RWPE2 (cell line): ENCODE measurements at places on chromosomes 4 and X.
A peak's percentile ranks its signal among the peaks of the same experiment; 100 is the strongest.

- H3K36me3 ChIP-seq: no peaks in the 10 kb centered on the region
- no peaks in the 10 kb centered on the region for H3K27me3 ChIP-seq
- no peak for DNase-seq
Observed at GRCh38 chr4:177147668-177148067, 162.0 kb upstream of the NEIL3 start.

DNA sequence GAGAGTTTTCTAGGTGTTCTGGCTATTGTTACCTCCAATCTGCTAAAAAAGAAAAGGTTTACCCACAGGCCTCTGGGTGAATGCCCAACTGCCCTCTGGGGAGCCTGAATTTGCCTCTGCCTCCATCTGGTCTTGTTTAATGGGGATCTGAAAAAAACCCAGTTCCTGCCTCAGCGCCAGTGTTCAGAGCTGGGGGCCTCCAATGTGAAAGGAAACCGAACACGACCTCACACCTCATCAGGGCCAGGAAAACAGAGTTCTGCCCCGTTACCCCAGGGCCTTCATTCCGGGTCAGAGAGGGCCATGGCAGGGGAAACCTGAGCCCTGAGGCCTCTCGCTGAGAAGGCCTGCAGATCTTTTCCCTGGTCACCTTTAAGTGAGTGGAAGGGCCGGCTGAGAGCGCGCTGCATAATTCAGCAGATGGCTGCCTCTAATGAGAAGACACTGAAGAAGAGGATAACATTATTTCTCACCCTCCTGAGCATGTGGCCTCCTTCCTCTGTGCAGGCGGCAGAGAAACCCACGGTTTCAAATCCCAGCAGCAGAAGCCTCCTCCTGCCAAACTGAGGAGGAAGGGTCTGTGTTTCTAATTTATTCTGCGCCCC lies 6.8 kb downstream of the SEPTIN6 start:
- no peak overlapping the region for H3K4me3 ChIP-seq
- H3K27ac ChIP-seq: no peak overlapping the region
- no peaks in the 10 kb centered on the region for H3K36me3 ChIP-seq
- no peaks in the 10 kb centered on the region for H3K27me3 ChIP-seq
- peaks cover under 1% of the 10 kb centered on the region for H3K4me1 ChIP-seq
- no peak for DNase-seq

DNA sequence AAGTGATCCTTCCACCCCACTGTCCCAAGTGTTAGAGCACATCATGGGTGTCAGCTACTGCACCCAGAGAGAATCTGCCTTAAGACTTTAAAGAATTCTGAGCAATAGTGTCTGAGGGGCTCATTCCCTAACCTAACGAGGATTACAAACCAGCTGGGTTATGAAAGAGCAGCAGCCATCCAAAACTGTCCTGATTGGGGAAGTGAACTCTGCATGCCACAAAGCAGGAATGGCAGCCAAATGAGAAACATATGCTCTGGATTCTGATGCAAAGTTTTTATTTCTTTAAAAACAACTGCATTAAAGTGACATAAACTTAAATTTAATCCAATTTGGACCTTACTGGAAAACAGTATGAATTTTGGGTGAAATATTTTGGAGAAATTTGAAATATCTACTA lies 103.2 kb downstream of the ANXA3 start:
- H3K27me3 ChIP-seq: no peaks in the 10 kb centered on the region
- H3K27ac ChIP-seq: no peak overlapping the region
- H3K4me1 ChIP-seq: peaks cover 17% of the 10 kb centered on the region
- DNase-seq: no peak
- no peak overlapping the region for H3K4me3 ChIP-seq
- H3K36me3 ChIP-seq: no peaks in the 10 kb centered on the region

DNA sequence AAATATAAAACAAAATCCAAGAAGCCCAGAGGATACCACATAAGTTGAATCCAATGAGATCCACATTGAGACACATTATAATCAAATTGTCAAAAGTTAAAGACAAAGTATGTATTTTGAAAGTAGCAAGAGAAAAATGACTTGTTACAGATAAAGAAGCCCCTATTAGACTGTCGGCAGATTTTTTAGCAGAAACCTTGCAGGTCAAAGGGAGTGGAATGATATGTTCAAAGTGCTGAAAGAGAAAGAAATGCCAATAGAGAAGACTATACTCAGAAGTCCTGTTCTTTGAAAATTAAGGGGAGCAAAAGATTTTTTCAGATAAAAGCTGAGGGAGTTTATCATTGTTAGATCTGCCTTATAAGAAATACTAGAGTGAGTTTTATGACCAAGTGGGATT lies 148.9 kb upstream of the EPHA5 start:
- H3K27ac ChIP-seq: no peak overlapping the region
- H3K36me3 ChIP-seq: no peaks in the 10 kb centered on the region
- no peaks in the 10 kb centered on the region for H3K4me1 ChIP-seq
- no peaks in the 10 kb centered on the region for H3K27me3 ChIP-seq

DNA sequence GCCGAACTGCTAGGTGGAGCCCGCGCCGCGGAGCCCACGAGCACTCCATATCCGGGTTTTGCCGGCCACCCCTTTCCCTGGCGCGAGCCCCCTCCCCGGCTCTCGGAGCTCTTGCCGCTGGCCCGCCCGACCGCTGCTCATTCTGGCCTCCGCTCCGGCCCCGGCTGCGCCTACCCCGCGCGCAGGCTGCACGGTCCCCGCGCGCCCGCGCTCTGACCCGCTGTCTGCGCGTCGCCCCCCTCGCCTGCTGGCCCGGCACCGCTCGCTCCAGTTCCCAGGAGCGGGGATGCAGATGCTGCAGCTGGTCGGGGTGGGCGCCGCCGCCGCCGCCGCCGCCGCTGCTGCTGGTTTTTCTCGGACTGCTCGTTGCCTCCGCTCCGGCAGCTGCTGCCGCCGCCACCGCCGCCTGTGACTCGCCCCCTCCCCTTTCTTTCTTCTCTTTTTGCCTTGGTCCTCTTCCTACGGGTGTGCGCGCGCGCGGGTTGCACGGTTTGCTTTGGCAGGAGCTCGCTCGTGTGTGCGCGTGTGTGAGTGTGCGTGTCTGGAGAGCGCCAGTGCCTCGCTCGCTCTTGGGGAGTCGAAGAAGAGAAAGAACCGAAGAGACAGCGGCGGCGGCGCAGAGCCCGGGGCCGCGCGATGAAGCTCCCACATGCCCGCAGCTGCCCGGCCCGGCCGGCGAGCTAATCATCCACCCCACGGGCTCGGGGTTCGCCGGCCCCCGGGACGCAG lies at the start of gene ADGRL3:
TSS of gene ADGRL3 (plus strand) at position 140 of the 729 bp plus-strand sequence.
- H3K4me3 ChIP-seq: peak within 1 kb of the TSS; percentile 43
- peaks cover 10% of the 10 kb centered on the region for H3K4me1 ChIP-seq
- H3K36me3 ChIP-seq: no peaks in the 10 kb centered on the region
- peaks cover 56% of the 10 kb centered on the region for H3K27me3 ChIP-seq
- no peak within 1 kb of the TSS for H3K27ac ChIP-seq
- no peak for DNase-seq

- no peaks in the 10 kb centered on the region for H3K36me3 ChIP-seq
- H3K4me1 ChIP-seq: peaks cover 11% of the 10 kb centered on the region
- no peaks in the 10 kb centered on the region for H3K27me3 ChIP-seq
- H3K27ac ChIP-seq: no peak overlapping the region
Observed at GRCh38 chrX:106912864-106913263, 7.3 kb upstream of the CLDN2 start.

- H3K36me3 ChIP-seq: no peaks in the 10 kb centered on the region
- H3K4me3 ChIP-seq: no peak overlapping the region
- H3K27me3 ChIP-seq: no peaks in the 10 kb centered on the region
- DNase-seq: no peak
- no peaks in the 10 kb centered on the region for H3K4me1 ChIP-seq
Observed at GRCh38 chr4:126678618-126679017, 954.1 kb upstream of the INTU start.

- H3K36me3 ChIP-seq: no peaks in the 10 kb centered on the region
- H3K27ac ChIP-seq: no peak overlapping the region
- no peaks in the 10 kb centered on the region for H3K4me1 ChIP-seq
- H3K27me3 ChIP-seq: no peaks in the 10 kb centered on the region
Observed at GRCh38 chr4:113080050-113080449, 30.6 kb downstream of the ANK2 start.

- H3K4me3 ChIP-seq: no peak overlapping the region
- no peaks in the 10 kb centered on the region for H3K36me3 ChIP-seq
- no peaks in the 10 kb centered on the region for H3K4me1 ChIP-seq
- no peak overlapping the region for H3K27ac ChIP-seq
Observed at GRCh38 chr4:62235911-62236310, 1035.8 kb downstream of the ADGRL3 start.

DNA sequence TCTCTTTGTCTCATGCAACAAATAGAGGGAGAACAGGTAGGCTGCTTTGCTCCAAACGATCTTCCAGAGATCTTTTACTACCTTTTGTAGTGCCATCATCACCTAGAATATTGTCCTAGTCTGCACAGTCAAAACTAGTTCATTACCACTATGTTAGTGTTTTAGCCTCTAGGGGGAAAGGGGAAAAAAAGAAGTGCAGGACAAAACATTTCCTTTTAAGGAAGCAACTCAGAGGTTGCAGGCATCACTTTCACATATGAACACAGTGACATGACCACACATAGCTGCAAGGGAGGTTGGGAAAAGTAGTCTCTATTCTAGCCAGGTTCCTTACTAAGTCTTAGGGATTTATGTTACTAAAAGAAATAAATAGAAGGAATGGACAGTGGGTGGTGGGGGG lies 39.3 kb upstream of the RAP2C start:
- H3K27ac ChIP-seq: no peak overlapping the region
- no peak overlapping the region for H3K4me3 ChIP-seq
- no peaks in the 10 kb centered on the region for H3K4me1 ChIP-seq
- no peak for DNase-seq
- no peaks in the 10 kb centered on the region for H3K36me3 ChIP-seq

DNA sequence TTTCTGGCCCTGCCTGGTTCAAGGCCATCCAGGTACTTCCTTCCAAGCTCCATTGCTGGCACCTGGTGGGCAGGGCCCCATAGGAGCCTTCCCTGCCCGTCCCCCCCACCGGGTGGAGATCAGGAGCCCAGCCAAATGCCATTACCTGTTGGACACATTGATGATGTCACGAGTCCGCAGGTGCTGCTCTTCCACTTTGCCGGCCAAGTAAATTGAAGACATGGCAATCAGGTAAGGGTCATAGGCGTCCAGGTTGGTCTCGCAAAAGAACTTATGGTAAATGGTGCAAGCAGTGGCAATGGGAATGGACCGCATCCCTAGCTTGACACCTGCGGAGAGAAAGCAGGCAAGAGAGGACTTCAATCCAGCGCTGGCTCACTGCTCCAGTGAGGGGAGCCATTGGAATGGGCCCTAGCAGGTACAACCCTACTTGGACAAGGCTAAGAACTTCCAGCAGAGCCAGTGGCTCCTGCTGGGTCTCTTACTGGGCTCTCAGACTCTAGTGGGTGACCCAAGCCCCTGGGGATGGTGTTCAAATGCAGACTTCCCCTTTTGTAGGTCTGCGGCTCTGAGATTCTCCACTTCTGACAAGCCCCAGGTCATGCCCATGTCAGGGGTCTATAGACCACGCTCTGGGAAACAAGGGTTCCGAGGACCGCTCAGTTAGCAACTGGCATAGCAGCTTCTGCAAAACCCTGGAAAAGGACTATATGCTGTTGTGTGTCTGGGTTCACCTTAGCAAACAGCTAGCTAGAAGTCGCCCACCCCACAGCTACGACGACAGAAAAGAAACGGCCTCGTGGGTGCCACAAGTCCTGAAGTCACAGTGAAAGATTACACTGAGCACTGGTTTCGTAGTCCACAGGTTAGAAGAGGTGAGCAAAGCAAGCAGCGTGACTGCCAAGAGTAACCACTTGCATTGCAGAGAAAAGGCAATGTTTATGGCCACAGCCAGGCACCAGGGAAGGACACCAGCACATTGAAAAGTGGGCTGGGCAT lies 2.8 kb downstream of the CCNQ start:
- no peaks in the 10 kb centered on the region for H3K27me3 ChIP-seq
- H3K27ac ChIP-seq: no peak overlapping the region
- no peak for DNase-seq
- H3K4me3 ChIP-seq: no peak overlapping the region

- no peak overlapping the region for H3K27ac ChIP-seq
- DNase-seq: no peak
- H3K4me1 ChIP-seq: no peaks in the 10 kb centered on the region
- H3K27me3 ChIP-seq: no peaks in the 10 kb centered on the region
- H3K4me3 ChIP-seq: no peak overlapping the region
- H3K36me3 ChIP-seq: 0 out of 2 replicates have a peak, but pooled peaks cover 3% of the 10 kb centered on the region
Observed at GRCh38 chr4:152807294-152807829, 27.6 kb downstream of the ARFIP1 start.

- H3K27ac ChIP-seq: no peak overlapping the region
- no peaks in the 10 kb centered on the region for H3K27me3 ChIP-seq
- no peaks in the 10 kb centered on the region for H3K4me1 ChIP-seq
- DNase-seq: no peak
Observed at GRCh38 chr4:135515295-135515694, 1313.7 kb upstream of the PABPC4L start.

DNA sequence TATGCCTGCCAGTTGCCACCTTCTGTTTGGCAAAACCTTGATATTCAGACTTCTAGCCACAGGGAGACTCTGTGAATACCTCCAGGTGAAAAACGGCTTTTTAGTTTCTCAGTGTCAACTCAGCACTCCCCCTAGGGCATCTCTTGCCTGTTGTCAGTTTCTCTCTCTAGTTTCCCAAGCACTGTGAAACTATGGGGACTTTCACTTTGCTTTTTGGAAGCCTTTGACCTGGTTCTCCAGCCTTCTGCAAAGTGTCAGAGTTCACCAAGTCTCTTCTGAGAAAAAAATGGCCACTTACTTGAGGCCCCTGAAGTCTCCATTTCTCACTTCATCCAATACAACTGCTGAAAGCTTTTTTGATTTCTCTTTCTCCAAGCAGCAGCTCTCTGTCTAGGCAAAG lies 521.5 kb downstream of the INPP4B start:
- no peak overlapping the region for H3K4me3 ChIP-seq
- DNase-seq: no peak
- peaks cover 10% of the 10 kb centered on the region for H3K36me3 ChIP-seq

DNA sequence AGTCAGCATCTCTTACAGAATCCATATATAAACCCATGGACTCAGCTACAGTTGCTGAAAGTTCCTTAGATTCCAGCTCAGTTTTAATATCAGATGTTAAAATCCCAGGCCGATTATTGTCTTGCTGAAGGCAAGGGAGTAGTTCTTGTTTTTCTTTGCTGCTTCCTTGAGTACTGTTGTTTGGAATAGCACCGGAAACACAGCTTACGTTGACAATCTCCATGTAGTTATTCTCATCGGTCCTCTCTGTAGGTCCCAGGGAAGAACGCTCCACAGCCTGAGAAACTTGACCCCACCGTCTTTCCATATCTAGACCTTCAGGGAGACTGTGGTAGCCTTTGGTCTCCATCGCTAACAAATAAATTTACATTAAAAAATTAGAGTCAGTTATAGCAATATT lies 5.7 kb downstream of the NR3C2 start:
- no peak for DNase-seq
- H3K4me3 ChIP-seq: no peak overlapping the region
- no peak overlapping the region for H3K27ac ChIP-seq
- H3K4me1 ChIP-seq: no peaks in the 10 kb centered on the region

DNA sequence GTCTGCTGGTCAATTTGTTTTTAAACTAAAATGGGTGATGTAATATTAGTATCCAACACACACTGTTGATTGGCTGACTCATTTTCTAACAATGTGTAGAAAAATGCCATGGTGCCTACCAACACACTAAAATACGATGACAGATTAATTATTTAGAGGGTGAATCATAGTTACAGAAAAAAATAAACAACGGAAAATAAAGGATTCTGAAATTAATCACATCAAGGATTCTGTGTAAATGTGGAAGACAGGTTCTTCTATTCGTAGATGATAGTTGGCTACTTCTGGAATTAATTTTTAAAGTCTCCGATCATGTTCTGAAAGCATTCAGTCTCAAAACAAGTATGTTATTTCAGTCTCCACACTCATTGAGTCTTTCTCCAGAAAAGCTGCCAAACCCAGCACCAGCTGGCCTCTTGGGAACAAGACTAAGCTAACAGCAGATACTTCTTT lies 8.2 kb upstream of the IQCM start:
- H3K4me3 ChIP-seq: no peak overlapping the region
- H3K27ac ChIP-seq: peak overlapping the region; percentile 32
- H3K36me3 ChIP-seq: no peaks in the 10 kb centered on the region
- H3K4me1 ChIP-seq: peaks cover 16% of the 10 kb centered on the region
- no peaks in the 10 kb centered on the region for H3K27me3 ChIP-seq
- no peak for DNase-seq
